Cardiac fibroblast (primary cell): ENCODE measurements at places on chromosomes 13 and 19.
A peak's percentile ranks its signal among the peaks of the same experiment; 100 is the strongest.

DNA sequence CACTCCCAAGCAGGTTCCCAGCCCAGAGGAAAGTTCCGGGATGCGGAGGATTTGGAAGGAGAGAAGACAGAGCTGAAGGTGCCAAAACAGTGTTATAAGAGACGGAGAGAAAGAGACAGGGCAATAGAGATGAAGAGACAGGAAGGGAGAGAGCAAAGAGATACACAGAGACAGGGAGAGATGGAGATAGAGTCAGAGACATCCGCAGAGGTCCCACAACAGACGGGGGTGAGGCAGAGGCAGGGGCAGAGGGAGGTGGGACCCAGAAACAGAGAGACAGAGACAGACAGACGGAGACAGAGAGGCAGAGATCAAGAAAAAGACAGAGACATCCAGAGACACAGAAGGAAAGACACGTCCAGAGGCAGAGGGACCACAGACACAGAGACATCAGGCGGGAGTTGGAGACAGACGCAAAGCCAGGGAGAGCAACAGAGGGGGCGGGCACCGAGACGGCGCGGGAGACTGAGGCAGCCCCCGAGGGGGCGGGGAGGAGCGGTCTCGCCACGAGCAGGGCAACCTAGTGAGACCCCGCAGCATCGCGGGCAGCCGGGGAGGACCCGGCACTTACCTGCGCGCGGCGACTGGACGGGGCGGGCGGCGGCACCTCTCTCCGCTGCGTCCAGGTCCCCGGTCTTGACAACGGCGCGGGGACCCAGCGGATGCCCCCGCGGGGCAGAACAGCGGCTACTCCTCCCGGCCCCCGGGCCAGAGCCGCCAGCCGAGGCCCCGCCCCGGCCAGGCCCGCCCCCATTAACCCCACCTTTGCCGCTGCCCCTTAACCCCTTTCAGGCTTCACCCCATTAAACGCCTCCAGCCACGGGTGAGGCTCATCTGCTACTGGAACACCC is at the start of gene GPR4:
Gene GPR4, minus strand, starts transcription at position 689 of the 851 bp plus-strand sequence. CDS start 10,346 bp downstream, outside the sequence.
- DNase-seq, result no peak

GRCh38 chr19:35500611-35501010 is 10.3 kb upstream of the KRTDAP start:
- DNase-seq, result no peak

DNA sequence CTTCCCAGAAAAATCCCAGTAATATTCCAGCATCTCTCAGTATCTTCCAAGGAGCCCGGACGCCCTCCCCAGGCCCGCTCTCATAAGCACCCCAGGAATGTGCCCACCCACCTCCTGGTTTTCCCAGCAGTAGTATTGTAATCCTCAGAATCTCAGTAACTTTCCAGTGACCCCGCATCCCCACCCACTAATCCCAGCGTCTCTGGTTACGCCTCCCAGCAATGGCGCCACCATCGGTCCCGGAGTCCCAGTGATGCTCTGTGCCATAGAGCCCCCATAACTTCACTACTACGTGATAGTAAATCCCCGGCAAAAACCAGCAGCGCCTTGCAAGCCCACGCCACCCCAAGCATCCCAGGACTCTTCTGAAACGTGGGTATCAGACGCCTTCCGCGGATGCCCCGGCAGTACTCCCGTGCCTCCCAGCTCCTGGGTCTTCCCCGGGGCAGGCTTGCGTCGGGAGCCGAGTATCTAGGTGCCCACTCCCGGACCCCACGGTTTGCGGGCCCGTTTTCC is 928 bp upstream of the PNPLA6 start:
- DNase-seq, result peak; percentile 60

DNA sequence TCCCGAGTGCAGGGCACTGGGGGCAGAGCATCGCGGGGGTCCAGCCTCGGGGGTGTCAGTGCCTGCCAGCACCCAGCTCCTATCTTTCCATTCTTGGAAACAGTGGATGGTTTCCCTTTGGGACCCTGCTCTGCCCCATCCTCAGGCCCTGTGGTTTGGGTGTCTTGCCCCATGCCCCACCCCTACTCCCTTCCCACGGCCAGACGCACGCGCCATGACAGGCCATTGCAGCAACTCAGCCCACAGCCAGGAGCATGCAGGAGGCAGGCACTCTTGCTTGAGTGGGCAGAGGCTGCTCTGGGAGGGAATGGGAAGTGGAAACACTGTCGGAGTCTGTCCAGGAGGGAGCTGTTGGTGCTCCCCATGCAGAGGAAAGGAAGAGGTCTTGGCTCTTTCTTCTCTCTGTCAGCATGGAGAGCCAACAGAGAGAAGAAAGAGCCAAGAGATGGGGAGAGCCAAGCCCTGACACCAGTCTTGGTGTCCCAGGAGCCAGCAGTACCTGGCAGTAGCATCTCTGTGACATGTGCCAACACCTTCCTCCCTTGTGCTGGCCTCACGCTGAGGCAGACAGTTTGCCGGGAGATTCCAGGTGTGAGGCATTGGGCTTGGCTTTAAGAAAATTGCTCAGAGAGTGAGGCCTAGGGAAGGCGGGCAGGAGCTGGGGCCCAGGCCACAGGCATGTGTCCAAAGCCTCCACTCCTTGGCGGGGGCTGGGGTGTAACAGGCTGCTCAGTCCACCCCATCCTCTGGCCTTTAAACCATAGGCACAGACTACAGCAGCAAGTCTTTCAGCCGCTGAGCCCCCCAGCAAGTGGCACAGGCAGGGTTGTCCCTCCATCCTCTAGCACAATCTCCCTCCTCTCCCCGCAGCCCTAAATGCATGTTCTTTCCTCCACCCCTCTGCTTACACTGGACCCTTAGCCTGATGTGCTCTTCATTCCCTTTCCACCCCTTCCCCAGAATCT is 86.7 kb upstream of the UQCRFS1 start:
- no peak for DNase-seq

- DNase-seq, result peak; percentile 88
Observed at GRCh38 chr19:13396250-13397080, 109.8 kb downstream of the CACNA1A start.

DNA sequence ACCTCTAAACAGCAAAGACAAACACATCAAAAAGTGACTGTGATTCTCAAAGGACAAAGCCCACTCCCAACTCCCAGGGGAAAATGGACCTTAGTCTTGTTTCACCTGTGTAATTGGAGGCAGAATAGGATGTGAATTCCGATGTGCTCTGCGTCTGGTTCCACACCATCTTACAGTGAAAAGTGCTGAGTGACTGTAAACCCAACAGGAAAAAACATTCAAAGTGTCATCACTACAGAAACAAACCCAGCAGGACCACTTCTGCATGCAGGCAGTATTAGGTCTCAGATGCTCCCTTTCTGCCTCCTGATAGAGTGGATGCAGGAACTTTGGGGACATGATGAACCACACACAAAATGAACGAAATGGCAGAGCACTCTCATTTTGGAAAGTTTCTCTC is 6.5 kb downstream of the UQCRFS1 start:
- no peak for DNase-seq

DNA sequence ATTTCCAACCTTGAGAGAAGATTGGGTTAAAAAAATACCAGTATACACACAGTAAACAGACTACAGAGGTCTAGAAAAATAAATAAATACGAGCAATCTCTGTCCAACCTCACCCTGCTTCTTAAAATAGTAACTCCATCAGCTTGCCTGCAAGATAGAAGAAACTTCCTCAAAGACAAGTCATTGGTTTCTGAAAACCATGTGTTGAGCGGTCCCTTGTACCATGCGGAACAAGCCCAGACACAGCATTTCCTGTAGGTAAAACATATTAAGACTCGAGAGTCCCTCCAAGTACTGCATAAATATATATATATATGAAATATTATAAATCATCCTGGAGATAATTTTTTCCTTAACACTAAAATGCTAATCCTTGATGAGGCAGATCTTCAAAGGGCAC is 157.4 kb downstream of the MZT1 start:
- no peak for DNase-seq

GRCh38 chr13:70964874-70965273 is 856.6 kb upstream of the KLHL1 start:
- no peak for DNase-seq

GRCh38 chr13:20877902-20878301 is 24.6 kb downstream of the XPO4 start:
- no peak for DNase-seq

DNA sequence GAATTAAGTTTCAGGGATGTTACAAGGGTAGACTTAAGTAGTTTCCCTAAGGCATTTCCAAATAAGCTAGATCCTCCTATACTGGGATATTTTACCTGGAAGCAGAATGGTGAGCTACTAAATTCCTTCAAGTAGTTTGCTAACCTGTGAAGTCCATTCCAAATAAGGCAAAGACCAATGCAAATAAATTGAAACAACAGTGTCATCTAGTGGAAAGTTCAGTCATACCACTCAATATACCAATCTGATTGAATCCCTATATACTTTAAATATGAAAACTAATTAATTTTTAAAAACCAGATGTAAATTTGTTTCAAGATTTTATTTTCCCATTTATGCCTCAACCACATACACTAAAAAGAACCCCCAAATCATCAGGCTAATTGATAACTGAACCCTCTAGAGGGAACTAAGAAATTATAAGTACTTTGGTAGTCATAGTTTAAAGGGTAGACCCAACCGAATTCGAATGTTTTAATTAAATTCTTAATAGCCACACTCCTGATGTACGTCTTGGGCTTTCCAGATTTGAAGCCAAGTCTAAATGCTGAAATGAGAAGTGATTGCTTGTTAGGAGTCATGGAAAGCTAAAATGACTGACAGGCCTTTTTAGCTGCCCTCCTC is 223.7 kb downstream of the TBC1D4 start:
- DNase-seq, result peak; percentile 74

DNA sequence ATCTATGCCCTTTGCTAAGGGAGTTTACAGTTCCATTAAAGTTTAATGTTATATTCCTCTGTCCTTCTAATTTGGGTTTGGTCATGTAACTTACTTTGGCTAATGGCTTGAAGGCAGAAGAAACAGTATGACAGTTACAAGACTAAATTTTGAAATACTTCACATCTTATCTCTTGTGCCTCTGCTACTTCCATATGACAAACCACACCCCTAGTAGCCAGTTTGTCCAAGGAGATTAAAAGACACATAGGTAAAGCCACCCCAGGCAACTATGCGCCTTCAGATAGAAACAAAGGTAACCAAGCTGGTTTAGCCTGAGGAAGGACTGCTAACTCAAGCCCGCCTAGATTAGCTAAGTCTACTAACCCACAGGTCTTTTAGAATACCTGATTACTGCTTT is 273.4 kb upstream of the MIR17HG start:
- DNase-seq, result no peak

DNA sequence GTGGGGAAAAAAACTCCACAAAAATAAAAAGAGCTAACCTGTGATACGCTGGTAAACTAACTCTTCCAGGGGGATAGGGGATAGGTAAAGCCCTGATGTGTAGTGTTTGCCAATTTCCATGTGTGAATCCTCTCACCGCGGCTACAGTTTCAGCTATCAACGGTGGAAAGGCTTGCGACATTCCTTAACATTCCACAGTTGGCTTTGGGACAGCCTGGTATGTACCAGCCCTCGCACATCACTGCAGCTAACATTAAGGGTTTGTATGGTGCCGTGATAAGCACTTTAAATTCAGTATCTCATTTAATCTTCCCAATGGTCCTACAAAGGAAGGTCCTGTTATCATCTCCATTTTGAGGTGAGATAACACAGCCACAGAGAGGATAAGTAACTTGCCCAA is 112.4 kb downstream of the KATNAL1 start:
- peak; percentile 40 for DNase-seq

DNA sequence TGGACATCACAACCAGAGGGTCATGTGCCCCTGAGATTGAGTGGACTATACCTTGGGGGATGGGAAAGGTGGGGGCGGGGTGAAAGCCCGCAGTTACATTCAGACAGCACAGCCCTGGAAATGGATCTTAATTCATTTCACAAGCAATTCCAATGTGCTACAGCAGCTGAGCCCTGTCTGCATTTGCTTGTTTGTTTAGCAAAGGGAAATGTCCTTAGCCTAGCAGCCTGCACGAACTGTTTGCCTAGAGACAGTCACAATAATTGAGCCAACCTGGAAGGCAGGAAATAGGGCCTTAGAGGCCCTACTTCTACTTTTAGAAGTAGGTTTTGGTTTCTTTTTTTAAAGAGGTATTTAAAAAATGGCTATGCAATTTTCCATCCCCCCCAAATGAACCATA is 177.3 kb upstream of the KL start:
- DNase-seq, result peak; percentile 29

DNA sequence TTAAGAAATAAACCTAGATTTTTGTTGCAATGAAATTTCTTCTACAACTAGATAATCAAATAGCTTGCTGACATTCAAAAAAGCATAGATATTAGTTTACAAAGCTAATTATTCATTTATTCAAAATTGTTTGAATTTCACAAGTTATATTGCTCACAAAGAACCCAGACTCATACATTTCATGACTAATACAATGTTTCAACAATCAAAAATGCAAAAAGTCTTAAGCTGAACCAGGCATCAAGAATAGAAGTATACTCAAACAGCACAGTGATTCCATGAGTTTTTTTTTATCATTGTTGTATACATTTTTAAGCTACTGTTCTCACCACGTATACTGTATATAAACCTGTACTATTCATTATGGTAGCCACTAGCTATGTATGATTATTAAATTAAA is 51.0 kb downstream of the DIAPH3 start:
- peak; percentile 76 for DNase-seq

GRCh38 chr13:36774931-36775330 is 44.1 kb upstream of the RFXAP start:
- DNase-seq, result no peak

DNA sequence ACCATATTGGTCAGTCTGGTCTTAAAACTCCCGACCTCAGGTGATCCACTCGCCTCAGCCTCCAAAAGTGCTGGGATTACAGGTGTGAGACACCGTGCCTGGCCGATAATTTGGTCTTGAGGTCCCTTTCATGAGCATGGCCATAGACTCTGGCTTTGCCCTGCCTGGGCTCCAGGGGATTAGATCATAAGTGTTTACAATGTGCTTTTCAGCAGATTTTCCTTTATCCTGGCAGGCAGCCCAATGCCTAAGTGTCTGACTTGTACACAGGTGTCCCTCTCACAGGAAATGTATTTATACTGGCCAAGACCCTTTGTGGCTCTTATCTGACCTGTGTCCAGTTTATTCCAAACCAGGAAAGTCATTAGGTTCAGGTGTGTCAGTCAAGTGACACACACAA is 15.9 kb downstream of the BCAM start:
- DNase-seq, result no peak

- DNase-seq, result peak; percentile 7
Observed at GRCh38 chr19:12052091-12052496, 667 bp downstream of the ZNF878 start.

DNA sequence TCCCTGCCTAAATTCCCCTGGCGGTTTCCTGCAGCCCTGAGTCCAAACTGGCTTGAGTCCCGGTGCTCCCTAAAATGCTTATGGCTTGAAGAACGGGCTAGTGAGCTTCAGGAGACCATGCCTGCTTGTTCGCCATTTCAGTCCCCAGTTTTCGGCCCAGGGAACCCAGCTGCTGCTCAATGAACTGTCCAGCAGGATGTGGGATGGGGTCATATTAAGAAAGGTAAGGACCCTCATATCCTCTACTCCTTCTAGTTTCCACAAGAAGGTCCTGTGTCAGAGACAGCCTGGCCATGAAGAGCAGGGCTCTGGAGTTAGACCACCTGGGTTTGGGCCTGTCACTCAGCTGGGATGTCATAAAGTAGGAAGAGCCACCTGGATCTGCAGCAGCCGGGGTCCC is 17.0 kb upstream of the SPC24 start:
- DNase-seq, result no peak

GRCh38 chr19:2060884-2061494 is 9.9 kb upstream of the MKNK2 start:
- DNase-seq, result peak; percentile 87
